ENCODE measurements at places on chromosomes 1 and 21.

GRCh38 chr1:24503059-24503751 lies 569 bp downstream of the RCAN3 start:
- DNase-seq = no peak

- DNase-seq = no peak
These were observed 52.1 kb upstream of the EPS8L3 start for GRCh38 chr1:109815809-109816174.

DNA sequence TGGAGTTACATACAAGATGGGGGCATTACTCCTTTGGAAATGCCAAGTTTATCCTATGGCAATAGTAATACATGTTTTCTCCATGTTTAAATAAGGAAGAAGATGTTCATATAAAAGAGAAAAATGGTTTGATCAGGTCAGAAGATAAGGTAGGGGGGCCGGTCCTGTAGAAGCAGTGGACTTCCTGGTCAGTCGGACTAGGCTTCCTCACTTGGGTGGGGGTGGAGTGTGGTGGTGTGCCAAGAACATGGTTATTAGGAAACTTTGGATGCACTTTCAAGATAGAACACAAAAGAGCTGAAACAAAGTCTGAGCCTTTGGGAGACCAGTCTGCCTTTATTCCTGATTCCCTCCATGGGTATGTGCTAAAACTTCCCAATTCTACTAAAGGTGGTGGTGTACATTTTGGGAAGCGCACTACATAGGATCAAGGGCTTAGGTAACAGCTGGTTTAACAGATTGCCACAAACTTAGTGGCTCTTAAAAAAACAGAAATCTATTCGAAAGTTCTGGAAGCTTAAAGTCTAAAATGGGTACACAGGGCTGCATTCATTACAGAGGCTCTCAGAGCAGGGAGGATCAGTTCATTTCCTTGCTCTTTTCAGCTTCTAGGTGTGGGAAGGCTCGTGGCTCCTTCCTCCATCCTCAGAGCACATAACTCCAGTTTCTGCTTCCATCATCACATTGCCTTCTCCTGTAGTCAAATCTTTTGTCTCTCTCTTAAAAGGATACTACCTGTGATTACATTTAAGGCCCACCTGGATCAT lies 64.6 kb downstream of the KDM1A start:
- DNase-seq = no peak

GRCh38 chr1:27561124-27561899 lies 42.6 kb downstream of the AHDC1 start:
- no peak for DNase-seq

- DNase-seq = peak; percentile 19
These were observed at the start of gene SORT1 for GRCh38 chr1:109397581-109398342. SORT1 (minus strand) TSS chr1:109397918; CDS start chr1:109397892, 26 bp downstream.

DNA sequence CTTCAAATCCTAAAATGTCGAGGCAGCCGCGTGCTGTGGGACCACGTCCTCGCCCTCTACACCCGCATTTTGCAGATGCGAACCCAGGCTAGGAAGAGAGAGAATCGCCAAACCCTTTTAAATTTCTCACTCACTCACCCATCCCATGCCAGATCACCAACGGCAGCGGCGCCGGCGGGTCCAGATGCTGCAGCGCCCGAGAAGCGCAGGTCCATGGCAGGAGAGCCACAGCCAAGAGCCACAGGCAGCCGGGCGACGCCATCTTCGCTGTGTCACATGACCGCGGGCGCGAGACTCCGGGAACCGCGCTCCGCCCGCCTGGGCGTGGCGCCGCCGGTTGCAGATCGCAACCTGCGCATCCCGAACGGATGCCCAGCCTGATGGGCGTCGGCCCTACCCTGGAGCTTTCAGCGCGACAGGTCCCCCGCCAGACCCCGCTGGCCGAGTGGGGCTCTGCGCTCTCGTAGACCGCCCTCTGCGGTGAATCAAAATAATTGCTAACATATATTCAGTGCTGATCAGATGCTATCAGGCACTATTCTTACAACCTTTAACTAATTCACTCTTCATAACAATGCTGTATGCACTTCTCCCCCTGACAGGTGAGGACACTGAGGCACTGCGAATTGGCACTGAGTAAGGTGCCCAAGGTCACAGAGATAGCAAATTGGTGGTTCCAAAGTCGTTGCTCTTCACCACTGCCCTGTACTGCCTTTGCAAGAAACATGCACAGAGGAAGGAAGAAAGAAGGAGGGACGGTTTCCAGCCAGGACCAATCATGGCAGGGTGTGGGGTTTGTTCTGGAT lies at the start of gene PPT1:
PPT1 (minus strand) TSS at position 276 of the 806 bp plus-strand sequence; CDS start at position 262, 14 bp downstream.
- peak; percentile 59 for DNase-seq

- no peak for DNase-seq
These were observed 569.3 kb upstream of the ZRANB2 start for GRCh38 chr1:71650119-71650518.

DNA sequence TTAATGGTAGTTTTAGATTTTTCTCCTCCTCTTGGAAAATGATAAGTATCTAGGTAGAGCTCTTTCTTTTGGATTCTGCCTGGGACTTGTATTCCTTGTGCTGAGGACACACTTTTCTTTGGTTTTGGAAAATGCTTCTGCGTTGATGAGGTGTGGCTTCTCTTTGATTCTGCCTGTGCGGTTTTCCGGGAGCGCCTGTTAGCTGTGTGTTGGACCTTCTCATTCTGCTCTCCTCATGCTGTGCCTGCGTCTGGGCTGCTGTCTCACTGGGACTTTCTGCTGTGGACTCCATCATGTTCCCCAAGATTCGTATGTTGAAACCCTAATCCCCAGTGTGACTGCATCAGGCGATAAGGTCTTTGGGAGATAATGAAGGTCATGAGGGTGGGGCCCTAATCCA lies 21.0 kb downstream of the C1orf174 start:
- DNase-seq = no peak

DNA sequence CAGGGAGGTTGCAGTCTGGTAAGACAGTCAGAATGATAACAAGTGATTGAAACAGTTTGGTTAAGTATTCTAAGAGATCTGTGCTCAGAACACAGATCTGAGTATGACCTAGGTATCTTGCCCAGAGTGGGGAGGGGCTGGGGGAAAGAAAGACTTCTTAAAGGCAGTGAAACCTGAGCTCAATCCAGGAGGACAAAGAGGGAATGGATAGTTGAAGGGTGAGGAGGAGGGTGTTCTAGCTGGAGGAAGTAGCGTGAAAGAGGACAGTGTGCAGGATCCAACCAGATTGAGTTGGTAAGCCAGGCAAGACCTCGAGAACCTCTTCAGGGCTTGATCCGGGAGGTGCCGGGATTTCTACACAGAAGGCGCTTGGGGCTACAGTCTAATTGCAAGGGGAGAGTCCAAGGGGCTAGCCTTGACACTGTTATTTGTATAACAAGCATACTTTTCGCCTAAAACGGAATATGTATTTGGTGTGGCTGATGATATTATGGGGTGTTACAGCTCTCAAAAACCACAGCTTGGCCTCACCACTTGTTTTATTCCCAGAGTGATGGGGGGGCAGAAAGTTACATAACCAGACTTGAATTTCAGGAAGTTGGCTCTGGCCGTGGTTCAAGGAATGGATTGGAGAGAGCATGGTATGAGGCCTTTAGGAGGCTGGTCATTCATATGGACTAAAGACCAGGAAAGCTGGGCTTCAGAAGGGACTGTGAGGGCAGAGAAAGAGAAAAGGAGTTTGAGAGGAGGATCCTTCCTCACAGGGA lies 19.1 kb downstream of the RCSD1 start:
- no peak for DNase-seq

- DNase-seq = no peak
These were observed 1797.7 kb downstream of the MRPL39 start for GRCh38 chr21:23809573-23809972.

- DNase-seq = no peak
These were observed 14.6 kb downstream of the EXOC8 start for GRCh38 chr1:231322880-231323530.

GRCh38 chr1:114670083-114671010 lies 498 bp upstream of the DENND2C start:
- peak; percentile 63 for DNase-seq

DNA sequence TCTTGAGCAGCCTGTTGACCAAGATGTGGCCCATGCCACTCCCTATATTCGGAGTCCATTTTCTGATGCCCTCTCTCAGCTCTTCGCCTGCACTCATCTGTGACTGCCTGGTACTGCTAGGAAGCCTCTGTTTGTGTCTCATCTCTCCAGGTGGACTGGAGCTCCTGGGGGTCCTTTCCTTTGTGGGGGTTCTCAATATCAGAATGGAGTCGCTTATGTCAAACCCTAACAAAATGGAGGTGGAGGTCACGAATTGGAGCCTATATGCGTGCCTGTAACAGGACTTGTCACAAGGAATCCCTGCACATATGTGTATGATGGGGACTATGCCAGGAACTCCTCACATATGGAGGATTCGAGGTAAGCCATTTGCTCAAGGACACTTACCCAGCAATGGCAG lies 46.7 kb upstream of the ATP5PO start:
- DNase-seq = no peak

DNA sequence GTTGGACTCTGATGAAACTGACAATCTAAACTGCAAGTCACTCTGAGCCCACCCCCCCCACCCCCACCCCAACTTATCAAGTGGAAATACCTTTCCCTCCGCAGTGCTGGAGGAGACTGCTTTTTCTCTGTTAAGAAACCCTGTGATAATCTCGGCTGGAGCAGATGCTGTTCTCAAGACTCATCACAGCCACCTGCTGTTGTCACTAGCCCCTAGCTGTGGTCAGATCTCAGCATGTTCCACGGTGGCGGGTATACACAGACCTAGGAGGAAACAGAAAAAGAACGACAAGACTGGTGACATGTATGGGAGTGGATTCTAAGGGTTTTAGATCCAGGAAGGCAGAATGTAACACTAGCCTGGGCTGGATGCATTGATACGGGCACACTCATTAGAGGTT lies 2.3 kb downstream of the ACTL8 start:
- DNase-seq = no peak

- DNase-seq = no peak
These were observed 259.3 kb upstream of the CACYBP start for GRCh38 chr1:174740249-174740968.
